ENCODE measurements at places on chromosomes 12 and 14.

GRCh38 chr12:27583981-27584380 is 60.0 kb downstream of the PPFIBP1 start:
- DNase-seq: no peak

- DNase-seq: no peak
Measured at GRCh38 chr12:83015390-83016217, 328.9 kb downstream of the TMTC2 start.

- DNase-seq: no peak
Measured at GRCh38 chr14:74907744-74908143, 15.3 kb downstream of the RPS6KL1 start.

- no peak for DNase-seq
Measured at GRCh38 chr14:53547593-53547992, 394.5 kb upstream of the DDHD1 start.

GRCh38 chr12:104694711-104695110 is 238.0 kb downstream of the CHST11 start:
- no peak for DNase-seq

DNA sequence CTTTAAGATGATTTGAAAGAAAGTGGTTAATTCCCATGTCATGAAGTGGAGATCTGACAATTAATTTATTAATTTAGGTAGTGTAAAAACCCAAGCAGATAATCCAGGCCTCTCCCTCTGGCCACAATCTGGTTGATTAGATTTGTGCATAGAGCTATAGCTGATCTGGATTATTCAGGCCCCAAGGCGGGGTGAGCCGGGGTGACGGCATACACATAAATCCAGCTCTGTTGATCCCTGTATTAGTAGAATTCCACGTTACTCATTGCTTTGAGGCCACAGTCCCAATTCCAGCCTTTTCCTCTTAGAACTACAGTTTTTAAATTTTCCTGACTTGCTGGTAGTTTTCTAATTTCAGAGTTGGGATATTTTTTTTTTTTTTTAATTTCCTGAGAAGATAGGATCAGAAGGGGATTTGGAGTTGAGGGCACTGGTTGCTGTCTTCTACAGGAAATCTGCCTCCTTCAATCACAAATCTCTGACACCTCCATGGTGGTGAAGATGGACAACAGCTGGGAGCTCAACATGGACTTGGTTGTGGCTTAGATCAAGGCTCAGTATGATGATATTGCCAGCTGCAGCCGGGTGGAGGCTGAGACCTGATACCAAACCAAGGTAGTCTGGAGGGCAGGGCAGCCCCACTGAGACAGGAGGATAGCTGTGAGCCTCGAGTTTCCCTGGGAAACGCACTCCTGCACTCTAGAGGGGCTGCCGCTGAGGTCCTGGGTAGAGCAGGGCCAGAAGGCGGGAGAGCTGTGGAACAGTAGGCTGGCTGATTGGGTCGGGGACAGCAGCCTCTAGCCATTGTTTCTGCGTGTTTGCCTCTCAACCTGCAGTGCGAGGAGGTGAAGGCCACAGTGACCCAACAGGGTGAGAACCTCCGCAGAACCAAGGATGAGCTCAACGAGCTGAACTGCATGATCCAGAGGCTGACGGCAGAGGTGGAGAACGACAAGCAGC is 19.4 kb downstream of the KRT85 start:
- DNase-seq: no peak

DNA sequence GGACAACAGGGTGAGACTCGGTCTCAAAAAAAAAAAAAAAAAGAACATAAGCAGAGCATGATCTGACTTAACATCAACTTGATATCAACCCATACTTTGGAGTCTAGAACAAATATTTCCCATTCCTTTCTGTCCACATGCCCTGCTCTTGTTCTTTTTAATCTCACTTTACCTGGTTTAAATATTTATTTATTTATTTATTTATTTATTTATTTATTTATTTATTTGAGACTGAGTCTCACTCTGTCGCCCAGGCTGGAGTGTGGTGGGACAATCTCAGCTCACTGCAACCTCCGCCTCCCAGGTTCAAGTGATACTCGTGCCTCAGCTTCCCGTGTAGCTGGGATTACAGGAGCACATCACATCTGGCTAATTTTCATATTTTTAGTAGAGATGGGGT is 19.6 kb upstream of the LRP6 start:
- DNase-seq: no peak

DNA sequence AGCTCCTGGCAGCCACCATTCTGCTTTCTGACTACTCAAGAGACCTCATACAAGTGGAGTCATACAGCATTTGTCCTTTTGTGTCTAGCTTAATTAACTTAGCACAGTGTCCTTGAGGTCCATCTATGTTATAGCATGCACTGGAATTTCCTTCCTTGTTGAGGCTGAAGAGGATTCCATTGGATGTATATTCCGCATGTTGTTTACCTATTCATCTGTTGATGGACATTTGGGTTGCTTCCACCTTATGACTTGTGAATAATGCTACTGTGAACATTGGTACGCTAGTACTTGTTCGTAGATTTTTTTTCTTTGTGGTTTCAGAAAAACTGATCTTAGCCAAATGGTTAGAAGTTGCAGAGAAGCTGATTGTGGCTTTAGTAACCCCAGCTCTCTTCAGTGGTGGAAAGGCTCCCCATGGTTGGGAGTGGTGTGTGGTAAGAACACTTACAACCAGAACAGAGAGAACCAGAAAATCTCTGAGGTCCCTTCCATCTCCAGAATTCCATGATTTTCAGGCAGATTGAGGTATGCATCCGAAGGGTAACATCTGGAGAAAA is 118.4 kb downstream of the SAMD4A start:
- DNase-seq: no peak

DNA sequence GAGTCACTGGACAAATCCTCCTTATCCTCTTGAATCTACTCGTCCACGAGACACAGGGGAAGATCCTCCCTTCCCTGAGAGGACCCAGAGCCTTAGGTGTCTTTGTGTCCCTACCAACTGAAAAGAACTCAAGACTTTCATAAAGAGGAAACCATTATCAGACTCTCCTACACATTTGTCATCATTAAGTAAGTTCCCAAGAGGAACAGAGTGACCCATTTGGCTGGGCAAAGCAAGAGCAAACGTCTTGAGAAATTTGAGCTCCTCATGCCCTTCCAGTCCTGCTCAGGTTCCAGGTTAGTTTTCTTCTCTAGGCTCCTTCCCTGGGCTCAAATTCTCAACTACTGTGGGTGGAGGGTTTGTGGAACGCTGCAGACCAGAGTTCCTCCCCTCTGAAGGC is 5.7 kb downstream of the MLF2 start:
- no peak for DNase-seq

- DNase-seq: no peak
Measured at GRCh38 chr12:68827895-68828671, 20.1 kb downstream of the MDM2 start.

DNA sequence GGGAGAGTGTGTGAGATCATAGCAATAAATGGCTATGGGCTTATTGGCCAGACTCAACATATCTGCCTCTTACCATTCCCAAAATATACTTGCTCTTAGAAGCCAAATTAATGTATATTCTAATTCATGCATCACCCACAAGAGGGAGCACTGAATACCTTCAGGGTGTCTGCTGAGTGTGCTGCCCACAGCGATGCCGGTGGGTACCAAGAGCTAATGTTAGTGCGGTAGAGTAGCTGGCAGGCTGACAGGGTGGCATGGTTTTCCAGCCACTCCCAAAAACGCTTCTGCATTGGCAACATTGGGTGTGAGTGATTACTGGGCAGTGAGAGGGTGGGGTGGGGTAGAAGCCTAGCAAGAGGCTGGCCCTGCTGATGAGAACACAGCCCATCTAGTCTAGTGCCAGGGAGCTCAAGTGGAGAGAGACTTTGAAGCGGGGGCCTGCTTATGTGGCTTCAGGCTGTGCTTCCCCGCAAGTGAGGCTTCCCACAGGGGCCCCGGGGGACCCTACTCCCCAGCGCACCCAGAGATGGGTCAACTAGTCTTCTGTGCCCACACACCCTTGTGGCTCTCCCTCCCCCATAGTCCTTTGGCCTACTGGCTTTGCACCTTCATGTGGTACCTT is 9.2 kb upstream of the PLEKHD1 start:
- DNase-seq: no peak

GRCh38 chr12:12927211-12928079 is 24.5 kb downstream of the GPRC5D start:
- no peak for DNase-seq

GRCh38 chr12:111406474-111407376 is 1.0 kb downstream of the SH2B3 start:
- DNase-seq: no peak

DNA sequence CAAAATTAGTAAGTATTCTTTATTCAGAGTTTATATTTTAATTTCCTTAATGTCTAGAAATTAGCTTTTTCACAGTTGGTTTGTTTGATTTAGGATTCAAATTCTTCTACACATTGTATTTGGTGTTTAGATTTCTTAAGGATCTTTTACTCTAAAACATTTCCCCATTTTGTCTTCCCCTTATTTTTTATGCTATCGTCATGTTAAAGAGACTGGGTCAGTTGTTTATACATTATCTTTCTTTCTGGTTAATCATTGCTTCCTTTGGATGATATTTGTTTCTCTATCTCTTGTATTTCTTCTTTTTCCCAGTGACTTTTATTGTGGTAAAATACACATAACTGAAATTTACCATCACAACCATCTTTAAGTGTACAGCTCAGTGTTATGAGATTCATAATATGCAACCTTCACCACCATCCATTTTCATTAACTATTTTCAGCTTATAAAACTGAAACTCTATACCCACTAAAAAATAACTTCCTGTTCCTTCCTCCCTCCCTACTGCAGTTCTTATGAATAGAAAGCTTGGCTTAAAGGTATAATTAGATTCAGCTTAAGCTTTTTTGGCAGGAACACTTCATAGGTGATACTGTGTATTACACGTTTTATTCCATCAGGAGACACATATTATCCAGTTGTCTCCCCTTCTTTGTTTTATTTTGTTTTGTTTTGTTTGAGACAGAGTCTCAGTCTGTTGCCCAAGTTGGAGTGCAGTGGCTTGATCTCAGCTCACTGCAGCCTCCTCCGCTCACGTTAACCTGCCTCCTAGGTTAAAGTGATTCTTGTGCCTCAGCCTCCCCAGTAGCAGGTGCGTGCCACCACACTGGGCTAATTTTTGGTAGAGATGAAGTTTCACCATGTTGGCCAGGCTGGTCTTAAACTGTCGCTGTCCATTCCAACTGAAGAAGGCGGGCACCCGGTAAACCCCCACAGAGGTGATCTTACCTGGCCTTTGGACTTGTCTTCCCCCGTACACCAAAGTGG is 45.0 kb downstream of the NOPCHAP1 start:
- no peak for DNase-seq

DNA sequence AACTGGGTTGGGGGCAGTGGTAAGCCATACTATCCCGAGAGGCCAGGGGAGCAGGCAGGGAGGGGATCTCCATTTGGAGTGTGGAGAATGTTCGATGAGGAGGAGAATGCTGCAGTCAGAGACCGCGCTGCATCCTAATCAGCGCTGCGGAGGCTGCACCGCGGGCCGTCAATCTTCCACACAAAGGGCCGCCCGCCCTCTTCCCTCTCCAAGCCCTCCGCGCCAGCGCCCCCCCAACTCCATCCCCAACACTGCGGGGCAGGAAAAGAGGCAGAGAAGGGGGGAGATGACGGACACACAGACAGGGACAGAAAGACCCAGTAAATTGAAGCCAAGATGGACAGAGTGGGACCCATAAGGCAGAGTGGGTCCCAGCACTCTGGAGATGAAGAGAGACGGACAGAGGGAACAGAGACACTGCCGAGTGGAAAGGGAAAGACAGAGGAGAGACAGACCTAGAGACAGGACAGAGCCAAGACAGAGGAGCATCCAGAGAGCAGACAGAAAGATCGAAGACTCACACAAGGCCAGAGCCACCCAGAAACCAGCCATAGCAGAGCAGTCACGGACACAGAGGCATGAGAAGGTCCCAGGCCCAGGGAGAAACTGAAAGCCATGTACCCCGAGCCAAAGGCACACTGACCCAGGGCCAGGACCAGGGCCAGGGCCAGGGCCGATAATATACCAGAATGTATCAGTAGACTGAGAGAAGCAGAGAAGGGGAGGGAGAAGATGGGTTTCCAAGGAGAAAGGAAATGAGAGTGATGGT is 3.5 kb downstream of the CISTR start:
- no peak for DNase-seq

GRCh38 chr12:57902478-57902969 is 38.8 kb upstream of the ATP23 start:
- no peak for DNase-seq

- DNase-seq: no peak
Measured at GRCh38 chr12:128745772-128746689, 77.7 kb downstream of the SLC15A4 start.

DNA sequence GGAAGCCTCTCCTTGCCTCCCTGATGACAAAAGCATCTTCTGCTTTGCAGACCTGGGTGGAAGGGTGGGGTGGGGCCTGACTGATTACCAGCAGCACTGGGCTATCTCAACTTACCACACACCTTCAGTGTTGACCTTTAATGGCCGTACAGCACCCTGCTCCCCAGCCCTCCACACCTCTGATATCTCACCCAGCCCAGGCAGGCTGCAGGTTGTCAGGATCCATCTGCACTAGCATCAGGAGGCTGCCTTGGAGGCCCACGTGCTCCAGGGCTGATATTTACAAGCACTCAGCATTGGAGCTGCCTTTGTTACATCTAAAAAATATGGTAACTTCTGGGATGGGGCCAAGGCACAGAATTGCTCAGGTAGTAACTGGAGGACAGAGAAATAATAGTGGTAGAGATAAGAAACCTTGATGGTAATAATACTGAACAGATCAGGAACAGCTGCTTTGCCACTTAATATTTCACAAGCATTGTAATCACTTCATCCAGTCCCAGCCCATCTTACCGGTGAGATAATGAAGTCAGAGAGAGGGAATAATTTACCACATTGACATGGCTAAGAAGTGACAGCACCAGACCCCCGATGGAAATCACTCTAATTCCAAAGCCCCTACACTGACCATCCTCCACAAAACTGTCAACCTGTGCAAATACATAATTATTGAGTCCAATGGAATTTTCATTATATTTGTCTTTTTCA is 125.2 kb upstream of the RFLNA start:
- DNase-seq: no peak

- no peak for DNase-seq
Measured at GRCh38 chr12:16020031-16020430, 108.9 kb downstream of the DERA start.

GRCh38 chr12:55845785-55846496 is 3.2 kb upstream of the MMP19 start:
- DNase-seq: no peak

GRCh38 chr12:54227376-54227775 is 38.6 kb upstream of the SMUG1 start:
- DNase-seq: no peak

DNA sequence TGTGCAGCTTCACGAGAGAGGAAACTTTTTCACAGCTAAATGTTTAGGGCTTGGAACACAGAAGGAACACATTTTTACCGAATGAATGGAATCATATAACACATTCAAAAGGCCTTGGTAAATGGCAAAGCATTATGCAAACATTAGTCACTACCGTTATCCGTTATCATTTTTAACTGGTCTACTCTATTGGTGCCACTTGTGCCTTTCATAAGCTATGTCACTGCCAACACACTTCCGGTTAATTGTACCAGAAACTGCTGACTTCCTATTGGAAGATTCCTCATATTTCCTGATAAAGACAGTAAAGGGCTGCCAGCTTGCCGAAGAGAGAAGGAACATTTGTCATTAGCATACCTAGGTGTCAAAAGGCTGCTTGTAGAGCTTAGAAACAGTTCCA is 169.2 kb downstream of the APAF1 start:
- no peak for DNase-seq

GRCh38 chr14:22929961-22930364 is 787 bp upstream of the PRMT5 start:
- DNase-seq: no peak

GRCh38 chr14:50000380-50001150 is 107.7 kb downstream of the ARF6 start:
- DNase-seq: peak; percentile 69

GRCh38 chr14:59103396-59103795 is 85.1 kb upstream of the DAAM1 start:
- no peak for DNase-seq

Data from AG09319 (cell line).